ENCODE measurements at places on chromosomes 13 and 19.

- DNase-seq, result no peak
These were observed 1.6 kb upstream of the ADAMTS10 start for GRCh38 chr19:8611877-8612806.

GRCh38 chr13:110869805-110870706 is 44.8 kb downstream of the ANKRD10 start:
- DNase-seq, result peak; percentile 100

DNA sequence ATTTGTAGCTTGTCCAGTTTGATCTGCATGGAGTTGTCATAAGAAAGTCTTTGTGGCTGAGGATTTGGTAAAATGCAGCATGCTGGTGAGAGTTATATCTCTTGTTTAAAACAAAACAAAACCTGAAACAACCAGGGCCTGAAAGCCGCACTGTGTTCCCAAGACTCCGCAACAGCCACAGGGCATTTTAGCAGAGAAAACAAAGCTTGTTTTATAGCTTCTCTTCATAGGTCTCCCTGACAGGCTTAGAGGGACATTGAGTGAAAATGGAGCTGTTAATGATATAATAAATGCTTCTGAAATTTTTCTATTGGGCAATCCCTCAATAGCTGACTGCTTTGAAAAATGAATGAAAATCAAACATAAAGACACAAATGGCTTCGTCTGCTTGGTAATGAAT is 148.7 kb upstream of the RNF113B start:
- DNase-seq, result no peak

DNA sequence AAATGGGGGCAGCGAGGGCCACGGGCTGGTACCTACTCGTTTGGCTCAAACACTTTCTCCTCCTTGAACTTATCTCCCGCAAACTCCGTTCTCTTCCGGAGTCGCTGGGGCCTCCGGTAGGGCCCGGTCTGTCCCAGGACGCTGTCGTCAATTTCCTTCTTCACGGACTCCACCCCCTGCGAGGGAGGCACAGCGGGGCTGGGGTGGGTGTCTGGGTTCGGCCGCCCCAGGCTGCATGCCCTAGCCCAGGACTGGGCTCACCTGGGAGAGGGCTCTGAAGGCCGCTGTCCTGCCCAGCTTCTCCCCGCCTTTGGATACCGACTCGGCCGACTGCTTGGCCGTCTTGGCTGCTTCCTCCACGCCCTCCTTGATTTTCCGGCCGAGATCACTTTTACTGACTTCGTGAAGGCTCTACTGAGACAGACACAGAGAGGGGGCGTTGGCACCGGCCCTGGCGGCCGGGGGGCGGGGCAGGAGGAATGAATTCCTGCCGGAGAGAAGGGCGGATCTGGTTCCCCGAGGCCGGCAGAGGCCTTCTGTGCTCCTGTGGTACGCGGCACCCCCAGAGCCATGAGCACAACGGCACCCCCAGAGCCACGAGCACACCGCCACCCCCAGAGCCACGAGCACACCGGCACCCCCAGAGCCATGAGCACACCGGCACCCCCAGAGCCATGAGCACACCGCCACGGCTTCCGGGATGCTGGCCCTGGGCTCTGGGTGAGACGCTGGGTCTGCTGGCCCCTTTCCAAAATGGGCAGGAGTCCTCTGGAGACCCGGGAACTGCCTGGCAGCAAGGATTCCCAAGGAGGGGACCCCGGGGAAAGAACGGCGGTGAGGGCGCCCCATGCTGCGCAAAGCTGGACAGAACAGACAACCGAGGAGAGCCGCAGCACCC is 8.1 kb upstream of the CTXN1 start:
- DNase-seq, result no peak

GRCh38 chr19:8255426-8256125 is 46.4 kb downstream of the CERS4 start:
- no peak for DNase-seq

- DNase-seq, result no peak
These were observed 84.6 kb upstream of the TRPC4 start for GRCh38 chr13:37954191-37954590.

DNA sequence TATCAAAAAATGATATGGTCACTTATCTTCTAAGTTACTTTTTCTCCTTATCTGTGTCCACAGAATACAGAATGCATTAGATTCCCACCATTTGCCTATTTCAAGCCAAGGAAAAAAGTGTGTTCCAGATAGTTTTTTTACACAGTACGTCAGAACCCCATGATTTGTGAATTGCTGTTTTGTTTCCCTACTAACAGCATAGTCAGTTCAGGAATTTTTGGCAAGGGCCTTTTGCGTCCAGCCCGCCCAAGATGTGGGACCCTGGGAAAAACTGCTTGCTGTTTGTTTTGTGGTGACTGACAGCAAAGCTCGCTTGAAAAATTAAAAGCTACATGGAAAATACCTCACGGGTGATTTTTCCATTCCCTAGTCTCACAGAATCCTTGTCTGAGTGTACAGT is 20.4 kb upstream of the FAM216B start:
- DNase-seq, result no peak

Data from retinal pigment epithelial cell (primary cell).